Activated gamma-delta T cell (primary cell): ENCODE measurements at places on chromosomes 5 and 9.

- DNase-seq: no peak
These were observed 47.1 kb downstream of the COL27A1 start for GRCh38 chr9:114202396-114202795.

- DNase-seq: no peak
These were observed 60.0 kb downstream of the C9orf50 start for GRCh38 chr9:129560881-129561306.

GRCh38 chr9:117247266-117247665, 167.6 kb downstream of the ASTN2 start:
- DNase-seq: no peak

DNA sequence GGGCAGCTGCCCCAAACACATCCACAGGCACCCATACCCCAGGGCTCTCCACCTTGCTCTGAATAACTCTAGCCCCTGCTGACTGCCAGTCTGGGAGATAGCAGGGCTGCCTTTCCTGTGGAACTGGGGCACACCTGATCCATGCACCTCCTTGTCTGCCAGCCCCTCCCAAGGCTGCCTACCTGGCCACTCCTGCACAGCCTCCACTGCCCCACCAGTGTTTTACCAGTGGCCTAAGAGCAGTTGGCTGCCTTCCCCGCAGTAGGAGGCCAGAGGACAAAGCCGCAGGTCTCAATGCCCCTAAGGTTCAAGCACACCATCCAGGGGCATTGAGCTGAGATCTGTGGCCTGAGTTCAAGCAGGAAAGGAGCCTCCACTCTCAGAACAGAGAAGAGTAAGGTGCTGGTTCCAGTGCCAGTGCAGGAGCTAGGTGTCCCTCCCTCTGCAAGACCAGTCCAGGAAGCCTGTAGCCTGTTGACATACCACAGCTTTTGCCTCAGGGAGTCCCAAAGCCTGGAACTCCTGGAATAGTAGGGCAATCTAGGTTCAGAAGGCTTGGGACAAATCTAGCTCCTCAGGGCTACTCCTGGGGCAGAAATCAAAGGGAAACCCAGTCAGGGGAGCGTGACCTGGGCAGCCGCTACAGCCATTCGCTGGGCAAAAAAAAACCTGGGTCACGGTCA, 514.5 kb upstream of the PTGER4 start:
- DNase-seq: no peak

DNA sequence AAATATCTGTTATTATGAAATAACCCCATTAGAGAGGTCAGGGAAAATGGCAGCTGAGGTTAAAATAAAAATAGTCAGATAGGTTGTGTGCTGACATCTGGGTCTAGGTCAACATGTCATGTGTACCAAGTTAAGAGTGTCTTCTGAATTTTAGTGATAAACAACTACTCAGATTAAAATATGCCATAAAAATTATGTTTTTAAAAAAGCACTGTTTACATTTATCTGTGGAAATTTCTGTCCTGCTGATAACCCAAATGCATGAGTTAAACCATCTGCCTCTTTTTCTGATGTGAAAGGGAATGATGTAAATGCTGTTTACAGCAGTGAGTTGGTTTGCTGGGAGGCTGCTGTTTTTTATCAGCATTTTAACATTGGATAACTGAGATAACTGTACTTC, 361.2 kb upstream of the TARS1 start:
- DNase-seq: no peak

- DNase-seq: no peak
These were observed 72.1 kb downstream of the LRSAM1 start for GRCh38 chr9:127523312-127523851.

GRCh38 chr9:122080986-122081385, 12.1 kb downstream of the TTLL11 start:
- no peak for DNase-seq

- no peak for DNase-seq
These were observed 10.8 kb upstream of the MGAT1 start for GRCh38 chr5:180813420-180813819.

GRCh38 chr5:856531-857425, 6.0 kb upstream of the ZDHHC11 start:
- DNase-seq: no peak
